Stimulated activated CD8-positive, alpha-beta memory T cell treated with anti-CD3 and anti-CD28 coated beads, Interleukin-7, amount 100 ng/mL, for 48 hours (primary cell): ENCODE measurements at places on chromosomes 6 and 20.

GRCh38 chr6:147176795-147177194, 27.4 kb upstream of the STXBP5 start:
- DNase-seq, result no peak

DNA sequence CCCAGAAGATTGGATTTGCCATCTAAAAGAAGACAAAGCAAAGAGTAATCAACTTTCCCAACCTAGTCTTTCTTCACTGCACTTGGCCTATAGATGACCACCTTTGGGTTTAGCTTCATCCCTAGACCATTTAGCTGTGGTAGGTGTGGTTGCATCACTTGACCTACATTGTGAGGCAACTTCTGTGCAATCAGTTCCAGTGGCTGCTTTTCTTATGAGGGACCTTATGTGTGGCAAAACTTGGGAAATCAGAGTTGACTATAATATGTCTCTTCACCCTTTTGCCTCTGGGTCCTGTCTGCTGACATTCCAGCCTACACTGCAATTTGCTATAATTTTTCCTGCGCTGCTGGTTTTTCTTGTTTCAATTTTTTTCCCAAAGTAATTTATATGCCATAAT, 55.2 kb downstream of the PRDM13 start:
- no peak for DNase-seq

DNA sequence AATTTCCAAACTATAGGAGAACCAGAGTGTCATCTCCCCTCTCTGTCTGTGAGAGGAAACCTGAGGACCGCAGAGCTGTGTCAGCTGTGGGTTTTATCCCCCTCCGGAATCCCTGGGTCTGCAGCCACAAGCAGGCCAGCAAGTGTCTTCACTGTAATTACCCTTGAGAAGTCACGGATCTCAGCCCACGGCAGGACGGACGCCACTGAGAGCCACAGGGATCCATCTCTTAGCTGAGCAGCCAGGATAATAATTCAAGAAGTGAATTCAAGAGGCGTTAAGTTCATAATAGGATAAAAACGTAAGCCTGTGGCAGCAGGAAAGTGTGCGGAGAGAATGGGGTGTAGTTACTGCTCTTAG, 37.0 kb downstream of the DLL1 start:
- no peak for DNase-seq

DNA sequence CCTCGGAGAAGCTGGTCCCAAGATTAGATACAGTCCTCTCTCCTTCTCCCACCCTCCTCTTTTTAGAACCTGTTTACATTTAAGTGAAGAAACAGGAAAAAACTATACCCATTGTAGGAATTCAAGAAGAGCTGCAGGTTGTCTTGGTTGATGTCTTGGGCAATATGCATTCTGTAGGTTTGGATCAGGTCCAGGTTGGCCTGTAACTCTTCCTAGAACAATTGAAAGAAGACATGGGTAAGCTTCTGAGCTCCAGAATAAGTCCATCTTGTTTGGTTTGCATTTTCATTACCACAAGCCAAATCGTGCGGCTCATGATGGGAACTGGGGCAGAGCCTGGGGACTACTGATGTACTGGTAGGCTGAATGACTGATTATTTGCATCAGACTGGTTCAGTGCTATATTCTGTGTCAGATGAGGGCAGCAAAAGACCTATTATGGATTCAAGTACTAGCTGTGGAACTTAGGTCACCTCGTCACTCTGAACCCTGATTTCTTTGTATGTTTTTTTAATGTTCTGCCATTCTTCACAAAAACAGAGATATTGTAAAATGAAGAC, 20.3 kb upstream of the SLA2 start:
- DNase-seq, result no peak

- no peak for DNase-seq
Observed at GRCh38 chr6:70131528-70131927, 171.4 kb downstream of the COL9A1 start.

- DNase-seq, result no peak
Observed at GRCh38 chr6:49430187-49430586, 32.9 kb downstream of the MMUT start.

DNA sequence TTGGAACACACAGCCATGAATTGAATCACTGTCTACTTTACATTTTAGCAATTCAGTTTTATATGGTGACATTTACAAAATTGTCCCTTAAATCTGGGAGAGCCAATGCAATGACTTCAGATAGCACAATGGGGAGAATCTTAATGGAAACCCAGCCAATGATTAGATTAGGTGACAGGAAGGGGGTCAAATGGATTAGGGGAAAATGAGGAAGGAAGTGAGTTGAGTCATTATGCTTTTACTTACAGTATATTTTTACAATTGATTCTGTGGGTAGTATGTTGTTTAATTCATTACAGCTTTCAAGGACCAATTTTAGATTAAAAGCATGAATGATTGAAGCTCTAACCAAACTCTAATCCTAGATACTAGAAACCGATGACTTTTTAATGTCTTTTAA, 229.8 kb downstream of the SOX4 start:
- DNase-seq, result no peak

DNA sequence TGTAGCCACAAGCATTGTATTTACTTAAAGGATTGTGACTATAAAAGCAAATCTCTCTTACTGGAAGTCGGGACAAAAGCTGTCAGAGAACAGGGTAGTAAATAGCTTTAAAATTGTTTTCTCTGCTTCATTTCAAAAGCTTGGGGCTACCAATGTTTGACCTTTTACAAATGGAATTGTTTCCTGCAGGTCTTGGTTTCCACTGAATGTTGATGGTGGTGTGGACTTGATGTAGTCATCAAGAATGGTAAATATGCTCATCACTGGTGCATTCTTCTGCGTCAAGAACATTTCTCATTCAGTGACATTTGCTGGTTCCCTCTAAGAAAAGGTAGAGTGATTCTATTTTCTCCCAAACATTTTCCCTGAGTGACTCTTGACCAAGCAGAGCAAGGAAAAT, 435.4 kb upstream of the KHDRBS2 start:
- no peak for DNase-seq

DNA sequence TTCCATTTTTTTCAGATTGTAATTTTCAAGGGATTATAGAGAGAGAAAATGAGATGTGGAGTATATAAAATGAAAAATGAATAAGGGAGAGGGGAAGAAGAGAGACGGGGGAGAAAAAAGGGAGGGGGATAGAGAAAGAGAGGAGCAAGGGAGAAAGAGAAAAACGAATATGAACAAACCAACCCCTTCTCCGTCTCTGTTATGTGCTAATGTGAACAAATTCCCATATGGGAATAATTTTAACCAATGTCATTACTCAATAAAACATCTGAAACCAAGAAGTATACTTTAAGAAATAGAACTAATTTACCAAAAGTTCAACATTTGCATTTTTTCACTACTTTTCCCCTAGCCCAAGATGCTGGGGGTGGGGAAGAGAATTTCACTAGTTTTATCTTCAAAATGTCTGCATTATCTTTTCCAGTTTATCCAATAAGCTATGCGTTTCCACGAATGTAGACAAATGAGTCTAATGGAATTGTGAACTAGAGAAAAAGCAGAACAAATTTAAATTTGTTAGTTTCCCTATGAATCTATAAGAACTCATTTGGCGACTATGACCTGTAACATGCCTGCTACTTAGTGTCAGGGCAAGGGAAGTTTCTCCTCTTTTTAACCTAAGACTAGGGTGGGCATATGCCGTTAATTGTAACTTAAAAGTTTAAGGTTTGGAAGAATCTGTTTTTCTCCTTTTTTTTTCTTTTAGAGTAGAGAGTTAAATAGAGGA, 286.3 kb downstream of the BTBD9 start:
- DNase-seq, result no peak

DNA sequence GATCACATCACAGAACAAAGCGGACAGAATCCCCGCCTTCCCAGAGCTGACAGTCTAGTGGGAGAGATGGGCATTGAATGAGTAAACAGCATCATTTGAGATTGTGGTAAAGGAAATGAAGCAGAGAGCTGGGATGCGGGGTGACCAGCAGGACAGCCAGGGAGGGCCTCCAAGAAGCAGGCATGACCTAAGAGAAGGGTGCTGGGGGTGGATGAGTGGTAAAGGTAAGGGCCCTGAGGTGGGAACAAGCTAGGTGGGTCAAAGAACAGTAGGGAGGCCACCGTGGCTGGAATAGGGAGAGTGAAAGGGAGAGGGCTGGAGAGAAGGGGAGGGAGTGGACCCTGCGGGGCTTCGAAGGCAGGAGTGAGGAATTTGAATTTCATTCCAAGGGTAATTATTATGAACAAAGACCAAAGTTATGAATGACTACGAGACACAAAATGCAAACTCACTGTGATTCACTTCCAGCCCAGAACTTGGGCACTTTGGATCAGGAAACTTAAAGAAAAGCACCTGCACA, 61.4 kb downstream of the CEBPB start:
- DNase-seq, result no peak

- DNase-seq, result no peak
Observed at GRCh38 chr6:159966981-159967380, 1.9 kb upstream of the IGF2R start.

DNA sequence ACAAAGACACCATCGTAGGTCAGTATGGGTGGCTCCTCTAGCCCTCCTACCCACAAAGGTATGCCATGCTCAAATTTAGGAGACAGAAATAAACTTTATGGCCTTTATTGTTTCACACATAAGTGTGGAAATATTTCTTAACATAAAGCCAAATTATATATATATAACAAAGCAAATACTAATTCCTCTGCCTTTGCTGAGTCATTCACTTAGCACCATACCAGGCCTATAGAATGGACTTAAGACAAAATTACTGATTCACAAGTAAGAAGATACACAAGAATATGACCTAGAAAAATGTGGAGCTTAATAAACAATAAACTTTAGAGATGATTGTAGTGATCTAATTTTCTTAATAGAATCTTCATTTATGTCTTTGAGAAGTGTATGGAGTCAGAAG, 5.2 kb downstream of the FRK start:
- DNase-seq, result no peak

DNA sequence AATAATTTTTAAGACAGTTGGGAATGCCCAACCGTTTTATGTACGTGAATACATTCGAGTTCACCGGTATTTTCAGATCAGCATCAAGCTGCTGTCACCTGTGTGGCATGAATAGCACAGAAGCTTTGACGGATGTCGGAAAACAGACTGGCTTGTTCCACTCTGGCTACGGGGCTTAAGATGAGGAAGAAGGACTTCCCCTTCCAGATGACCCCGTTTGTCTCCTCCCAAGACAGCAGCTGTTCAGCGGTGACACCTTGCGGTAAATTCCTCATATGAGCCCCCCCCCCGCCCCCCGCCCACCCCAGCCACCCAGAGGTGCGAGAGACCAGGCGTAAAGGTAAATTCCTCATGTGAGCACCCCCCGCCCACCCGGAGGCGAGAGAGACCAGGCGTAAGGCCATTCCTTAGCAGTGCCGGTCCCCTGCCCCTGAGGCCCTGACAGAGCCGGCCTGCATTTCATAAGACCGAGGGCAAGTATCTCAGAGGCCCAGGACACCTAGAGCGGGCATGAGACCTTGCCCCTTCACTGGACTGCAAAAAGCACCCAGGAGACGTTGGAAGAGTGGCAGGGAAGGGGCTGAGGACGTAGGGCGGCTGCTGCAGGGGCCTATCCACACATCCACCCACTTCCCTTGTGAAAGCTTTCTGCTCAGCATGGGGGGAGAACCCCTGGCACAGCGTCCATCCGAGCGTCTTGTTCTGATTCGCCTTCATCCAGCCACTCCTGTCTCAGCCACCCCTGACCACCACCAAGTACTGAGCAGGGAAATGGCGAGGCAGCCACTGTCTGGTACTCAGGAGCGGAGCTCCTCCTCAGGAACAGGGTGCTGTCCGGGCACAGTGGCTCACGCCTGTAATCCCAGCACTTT, 7.3 kb upstream of the PCMTD2 start:
- DNase-seq, result no peak

- DNase-seq, result no peak
Observed at GRCh38 chr6:8041913-8042583, 22.1 kb downstream of the BLOC1S5 start.

DNA sequence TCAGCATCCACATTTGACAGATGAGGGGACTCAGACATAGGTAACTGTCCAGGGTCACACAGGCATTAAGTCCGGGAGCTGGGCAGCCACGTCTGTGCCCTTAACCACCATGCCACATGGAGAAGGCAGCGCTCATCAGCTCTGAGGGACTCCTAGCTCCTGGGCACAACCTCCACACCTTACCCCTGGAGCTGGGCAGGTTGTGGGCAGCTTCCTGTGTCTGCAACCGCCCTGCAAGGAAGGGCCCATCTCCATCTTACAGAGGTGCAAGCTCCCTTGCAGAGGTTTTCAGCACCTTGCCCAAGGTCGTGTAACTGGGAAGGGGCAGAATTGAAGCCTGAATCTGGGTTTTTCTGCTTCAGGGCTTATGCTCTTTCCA, 7.9 kb downstream of the CCDC167 start:
- no peak for DNase-seq

DNA sequence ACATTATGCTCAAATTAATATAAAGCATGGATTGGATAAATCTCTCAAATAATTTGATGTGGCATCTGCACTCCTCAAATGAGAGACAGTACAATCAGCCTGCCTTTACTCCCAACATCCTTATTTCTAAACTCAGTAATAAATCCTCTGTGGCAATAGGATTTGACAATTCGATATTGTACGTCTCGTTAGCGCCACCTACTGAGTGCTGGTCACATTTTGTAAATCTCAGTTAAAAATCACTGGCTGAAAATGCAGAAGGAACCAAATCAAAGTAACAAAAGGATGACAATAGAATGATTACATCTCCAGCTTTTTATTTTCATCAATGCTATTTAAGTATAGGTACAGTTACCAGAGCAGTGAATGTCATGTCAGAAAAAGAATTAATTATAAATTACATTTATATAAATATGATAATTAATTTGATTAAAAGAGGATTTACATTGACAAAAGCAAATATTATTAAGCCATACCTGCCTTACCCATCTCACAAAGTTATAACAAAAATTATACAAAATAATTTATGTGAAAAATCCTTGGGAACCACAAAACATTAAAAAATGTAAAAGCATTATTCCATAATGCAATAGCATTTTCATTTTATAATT, 20.2 kb upstream of the GJE1 start:
- peak; percentile 10 for DNase-seq

GRCh38 chr6:27754408-27754782, 157.8 kb downstream of the OR2B2 start:
- DNase-seq, result no peak

DNA sequence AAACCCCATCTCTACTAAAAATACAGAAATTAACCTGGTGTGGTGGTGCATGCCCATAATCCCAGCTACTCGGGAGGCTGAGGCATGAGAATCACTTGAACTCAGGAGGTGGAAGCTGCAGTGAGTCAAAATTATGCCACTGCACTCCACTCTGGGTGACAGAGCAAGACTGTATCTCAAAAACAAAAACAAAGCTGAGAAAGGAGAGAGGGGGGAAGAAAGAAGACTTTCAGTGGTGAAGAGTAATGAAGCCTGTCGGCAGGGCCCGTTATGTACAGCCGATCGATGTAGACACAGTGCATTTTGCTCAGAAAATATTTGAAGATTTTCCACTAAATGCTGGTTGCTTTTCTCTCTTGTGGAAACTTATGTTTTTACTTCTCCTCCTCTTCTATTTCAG, 13.8 kb downstream of the VAPB start:
- DNase-seq, result no peak
